ENCODE measurements at places on chromosomes 13 and 19.

DNA sequence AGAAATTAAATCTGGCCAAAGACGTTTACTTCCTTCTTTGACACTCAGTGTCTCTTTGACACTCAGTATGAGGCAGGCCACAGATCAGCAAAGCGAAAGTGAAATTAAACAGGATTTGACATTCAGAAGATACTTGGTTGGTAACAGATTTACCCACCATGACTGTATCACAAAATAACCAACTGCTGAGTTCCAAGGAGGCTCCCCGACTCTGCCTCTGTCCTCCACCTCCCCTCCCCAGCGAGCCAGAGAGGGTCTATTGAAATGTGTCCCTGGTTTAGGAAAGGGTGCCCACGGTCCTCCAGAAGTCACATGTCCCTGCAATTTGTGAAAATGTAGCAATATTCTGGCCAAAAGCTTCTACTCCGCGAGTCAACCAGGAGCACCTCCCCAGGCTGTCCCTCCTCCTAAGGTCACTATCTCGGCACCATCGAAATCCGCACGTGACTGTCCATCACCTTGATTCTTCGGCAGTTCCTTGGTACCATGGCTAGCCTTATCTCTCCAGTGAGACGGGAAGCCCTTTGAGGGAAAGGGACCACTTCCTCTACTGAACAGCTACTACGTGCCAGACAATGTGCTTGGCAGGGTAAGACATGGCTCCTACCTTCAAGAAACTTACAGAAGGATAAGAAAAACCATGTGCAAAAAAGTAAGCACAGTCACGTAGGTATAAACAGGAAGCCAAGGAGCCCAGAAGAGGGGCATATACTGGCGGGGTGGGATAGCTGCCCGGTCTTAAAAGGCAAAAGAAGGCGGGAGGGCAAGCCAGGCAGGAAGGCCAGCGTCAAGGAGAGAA is 1.5 kb downstream of the N4BP2L1 start:
- DNase-seq: no peak

DNA sequence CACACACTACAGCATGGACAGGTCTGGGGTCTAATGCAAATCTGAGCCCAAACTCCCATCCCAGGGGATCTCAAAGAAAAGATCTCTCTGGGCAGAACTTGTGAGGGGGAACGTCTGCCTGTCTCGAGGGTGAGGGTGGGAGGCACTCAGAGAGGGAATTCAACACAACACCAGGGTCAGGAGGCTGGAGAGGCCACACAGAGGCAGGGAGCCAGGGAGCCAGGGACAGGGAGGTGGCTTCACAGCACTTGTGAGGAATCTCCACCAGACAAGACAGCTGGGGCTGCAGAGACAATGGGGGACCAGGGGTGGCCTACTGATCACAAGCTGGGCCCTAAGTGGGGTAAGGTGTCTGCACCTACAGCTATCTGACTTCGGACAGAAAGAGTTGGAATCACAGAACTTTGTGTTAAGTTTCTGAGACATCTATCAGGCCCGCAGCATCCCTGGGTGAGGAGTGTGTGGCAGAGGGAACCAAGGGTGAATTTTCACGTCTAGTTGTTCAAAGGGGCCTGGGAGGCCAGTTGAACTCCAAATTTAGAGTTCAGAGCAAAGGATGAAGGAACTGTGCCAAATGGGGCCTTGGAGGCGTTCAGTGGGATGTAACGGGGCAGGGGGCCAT is 12.7 kb upstream of the AKAP8L start:
- no peak for DNase-seq

DNA sequence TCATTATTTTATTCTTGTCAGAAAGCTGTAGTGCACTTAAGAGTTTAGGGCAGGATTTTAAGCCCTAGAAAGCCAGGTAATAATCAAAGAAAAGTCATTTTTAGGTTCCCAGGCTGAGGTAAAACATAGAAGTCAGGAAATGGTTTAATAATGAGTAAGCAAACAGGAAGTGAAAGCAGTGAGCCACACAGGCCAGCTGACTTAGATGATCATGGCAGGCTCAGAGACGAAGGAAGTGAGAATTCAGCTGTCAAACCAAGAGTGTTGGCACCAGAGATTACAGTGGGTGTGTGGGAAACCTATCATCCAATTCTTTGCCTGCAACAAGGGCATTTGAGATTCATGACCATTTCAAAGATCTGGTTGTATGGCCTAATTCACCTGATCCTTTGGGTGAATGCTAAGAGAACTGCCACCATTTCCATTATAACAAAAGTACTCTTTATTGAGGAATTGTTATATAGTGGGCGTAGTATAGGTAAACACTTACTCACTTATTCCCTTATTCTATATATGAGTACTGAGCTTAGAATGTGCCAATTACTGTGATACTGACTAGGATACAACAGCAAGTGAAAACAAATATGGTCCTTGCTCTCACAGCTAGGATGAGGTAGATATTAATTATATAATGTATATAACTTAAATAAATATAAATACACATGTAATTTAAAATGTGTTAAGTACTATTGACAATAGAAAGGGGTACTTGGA is 103.7 kb upstream of the EDNRB start:
- no peak for DNase-seq

GRCh38 chr19:53909471-53910169 is 542 bp downstream of the CACNG7 start:
- no peak for DNase-seq

DNA sequence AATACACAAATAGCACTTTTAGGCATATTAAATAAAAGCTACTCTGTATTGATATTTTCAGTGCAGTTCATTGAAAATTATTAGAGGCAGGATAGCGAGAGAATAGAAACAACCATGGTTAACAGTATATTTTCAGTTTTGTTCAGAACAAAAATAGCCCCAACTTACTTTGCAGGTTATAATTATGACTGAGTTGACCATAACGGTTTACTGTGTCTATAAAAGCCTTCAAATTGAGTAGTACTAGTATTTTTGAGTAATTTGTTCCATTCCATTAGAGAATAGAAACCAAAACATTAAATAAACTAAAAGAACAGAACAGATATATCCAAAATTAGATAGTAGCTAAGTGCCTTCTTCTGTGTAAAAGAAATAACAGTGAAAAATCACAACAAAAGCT is 1108.4 kb upstream of the PCDH20 start:
- no peak for DNase-seq

- no peak for DNase-seq
These were observed 131.1 kb upstream of the HTR2A start for GRCh38 chr13:47027780-47028437.

- DNase-seq: no peak
These were observed 13.6 kb upstream of the HMGB1 start for GRCh38 chr13:30479154-30479882.

DNA sequence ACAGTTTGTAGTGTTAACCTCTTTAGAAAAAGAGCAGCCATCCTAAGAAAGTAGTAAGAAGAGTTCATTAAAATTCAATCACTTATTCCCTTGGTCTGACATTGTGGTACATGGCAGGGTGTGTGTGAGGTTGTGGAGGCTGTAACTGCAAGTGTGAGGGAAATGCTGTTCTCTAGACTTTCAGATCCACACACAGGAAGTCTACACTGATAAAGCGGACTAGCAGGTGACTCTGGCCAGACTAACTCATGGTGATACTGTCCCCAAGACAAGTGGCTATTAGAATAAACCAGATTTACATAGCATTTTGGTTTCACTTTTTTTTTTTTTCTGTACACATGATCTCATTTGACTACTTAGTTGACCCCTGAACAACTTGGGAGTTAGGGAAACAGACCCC is 10.0 kb downstream of the MTIF3 start:
- no peak for DNase-seq

- no peak for DNase-seq
These were observed 131.8 kb downstream of the STARD13 start for GRCh38 chr13:33153421-33154404.

DNA sequence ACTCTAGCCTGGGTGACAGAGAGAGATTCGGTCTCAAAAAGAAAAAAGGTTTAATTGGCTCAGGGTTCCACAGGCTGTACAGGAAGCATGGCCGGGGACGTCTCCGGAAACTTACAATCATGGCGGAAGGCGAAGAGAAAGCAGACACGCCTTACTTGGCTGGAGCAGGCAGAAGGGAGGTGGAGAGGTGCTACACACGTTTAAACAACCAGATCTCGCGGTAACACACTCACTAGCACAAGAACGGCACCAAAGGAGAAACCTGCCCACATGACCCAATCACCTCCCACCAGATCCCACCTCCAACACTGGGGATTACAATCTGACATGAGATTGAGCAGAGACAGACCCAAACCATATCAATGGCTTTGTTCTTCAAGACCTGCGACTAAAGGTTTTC is 12.8 kb downstream of the CASP14 start:
- no peak for DNase-seq

DNA sequence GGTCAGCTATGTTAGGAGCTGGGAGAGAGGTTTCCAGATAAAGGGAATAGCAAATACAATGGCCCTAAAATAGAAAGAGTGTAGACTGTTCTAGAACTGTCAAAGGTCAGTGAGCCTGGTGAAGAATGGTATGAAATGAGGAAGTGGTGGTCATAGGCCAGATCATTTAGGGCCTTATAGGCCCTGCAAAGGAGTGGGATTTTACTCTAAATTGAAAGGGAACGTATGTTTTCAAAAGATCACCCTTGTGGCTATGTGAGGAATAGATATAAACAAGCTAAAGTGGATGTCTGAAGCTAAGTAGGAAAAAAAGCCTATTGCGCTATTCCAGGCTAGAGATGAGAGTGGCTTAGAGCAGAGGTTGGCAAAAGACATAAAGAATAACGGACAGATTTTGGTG is 70.7 kb upstream of the TDRD3 start:
- DNase-seq: no peak

GRCh38 chr13:30312904-30313303 is 5.6 kb upstream of the KATNAL1 start:
- no peak for DNase-seq

- DNase-seq: no peak
These were observed 8.3 kb downstream of the COL4A1 start for GRCh38 chr13:110298505-110299282.

DNA sequence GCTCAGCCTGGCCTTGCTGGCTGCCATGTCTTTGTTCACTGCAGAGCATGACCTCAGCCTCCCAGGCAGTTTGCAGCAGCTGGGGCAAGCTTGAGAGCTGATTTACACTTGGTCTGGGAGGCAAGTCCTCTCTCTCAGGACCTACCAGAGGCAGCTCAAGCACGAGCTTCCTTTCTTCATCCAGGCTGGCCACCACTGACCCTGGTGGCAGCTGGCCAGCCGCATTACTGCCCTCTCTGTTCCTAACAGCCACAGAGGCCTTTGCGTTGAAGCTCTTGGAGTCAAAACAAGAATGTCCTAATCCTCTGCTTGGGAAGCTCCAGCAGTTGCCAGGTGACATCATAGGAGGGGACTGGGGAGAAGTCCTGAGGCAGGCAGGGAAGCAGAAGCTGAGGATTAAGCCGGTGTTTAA is 85.7 kb downstream of the NUFIP1 start:
- no peak for DNase-seq

GRCh38 chr19:10699650-10700335 is 1.4 kb upstream of the QTRT1 start:
- no peak for DNase-seq

GRCh38 chr19:41133260-41133659 is 19.0 kb downstream of the CYP2F1 start:
- no peak for DNase-seq

- no peak for DNase-seq
These were observed 8.3 kb downstream of the PODNL1 start for GRCh38 chr19:13929956-13930355.

GRCh38 chr13:87827479-87827878 is 156.3 kb downstream of the SLITRK5 start:
- DNase-seq: no peak

GRCh38 chr13:37486171-37486681 is 112.3 kb downstream of the POSTN start:
- no peak for DNase-seq

DNA sequence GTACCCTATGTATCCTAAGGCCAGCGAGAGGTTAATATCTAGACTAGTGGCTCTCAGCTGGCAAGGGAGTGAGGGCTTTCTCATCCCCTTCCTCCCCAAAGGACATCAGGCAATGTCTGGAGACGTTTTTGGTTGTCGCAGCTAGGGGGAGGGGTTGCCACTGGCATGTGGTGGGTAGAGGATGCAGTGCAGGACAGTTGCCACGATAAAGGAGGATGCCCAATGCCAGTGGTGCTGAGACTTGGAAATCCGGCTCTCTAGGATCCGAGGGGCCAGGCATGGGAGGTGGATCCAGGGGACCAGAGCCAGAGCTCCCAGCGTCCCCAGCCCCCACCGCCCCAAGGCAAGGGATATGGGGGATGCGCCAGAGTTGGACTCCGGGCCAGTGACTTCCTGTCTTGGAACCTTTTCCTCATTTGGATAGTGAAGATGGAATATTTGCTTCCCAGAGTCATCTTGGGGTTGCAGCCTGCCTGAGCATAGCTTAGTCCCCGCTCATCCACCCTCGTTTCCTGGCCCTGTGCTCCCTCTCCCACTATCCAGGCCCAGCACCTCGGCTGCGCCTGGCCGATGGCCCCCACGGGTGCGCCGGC is 4.9 kb downstream of the SSC5D start:
- no peak for DNase-seq

DNA sequence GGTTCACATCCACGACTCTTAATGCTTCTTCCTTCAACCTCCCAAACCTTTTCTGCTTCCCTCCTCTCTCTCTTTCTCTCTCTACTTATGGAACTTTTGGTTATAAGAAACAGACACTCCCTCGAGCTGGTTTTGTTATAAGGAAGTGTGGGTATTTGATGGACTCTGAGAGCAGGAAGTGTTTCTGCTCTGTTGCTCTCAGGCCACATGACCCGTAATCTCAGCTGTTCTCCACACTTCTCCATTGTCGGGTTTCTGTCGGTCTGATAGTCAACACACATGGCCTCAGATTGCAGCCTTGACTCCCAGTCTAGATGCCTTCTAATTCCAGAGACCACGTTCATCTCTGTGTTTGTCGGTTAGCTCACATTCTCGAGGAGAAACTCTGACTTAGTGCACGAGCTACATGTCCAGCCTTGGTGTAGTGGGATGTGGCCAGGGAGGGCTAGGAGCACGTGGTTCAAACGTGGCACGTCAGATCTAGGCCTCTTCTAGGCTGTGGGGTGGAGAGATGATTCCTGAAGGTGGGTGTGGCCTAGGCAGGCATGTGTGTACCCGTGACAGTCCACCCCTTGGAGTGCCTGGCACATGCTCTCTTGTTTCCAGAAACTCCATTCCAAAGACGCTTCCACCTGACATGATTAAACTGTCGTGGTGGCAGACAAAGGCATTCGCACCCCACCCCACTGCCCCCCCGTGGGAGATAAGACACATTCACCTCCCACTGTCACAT is 26.3 kb downstream of the CNFN start:
- no peak for DNase-seq

- DNase-seq: no peak
These were observed 754.8 kb upstream of the SLITRK6 start for GRCh38 chr13:86554066-86554465.

DNA sequence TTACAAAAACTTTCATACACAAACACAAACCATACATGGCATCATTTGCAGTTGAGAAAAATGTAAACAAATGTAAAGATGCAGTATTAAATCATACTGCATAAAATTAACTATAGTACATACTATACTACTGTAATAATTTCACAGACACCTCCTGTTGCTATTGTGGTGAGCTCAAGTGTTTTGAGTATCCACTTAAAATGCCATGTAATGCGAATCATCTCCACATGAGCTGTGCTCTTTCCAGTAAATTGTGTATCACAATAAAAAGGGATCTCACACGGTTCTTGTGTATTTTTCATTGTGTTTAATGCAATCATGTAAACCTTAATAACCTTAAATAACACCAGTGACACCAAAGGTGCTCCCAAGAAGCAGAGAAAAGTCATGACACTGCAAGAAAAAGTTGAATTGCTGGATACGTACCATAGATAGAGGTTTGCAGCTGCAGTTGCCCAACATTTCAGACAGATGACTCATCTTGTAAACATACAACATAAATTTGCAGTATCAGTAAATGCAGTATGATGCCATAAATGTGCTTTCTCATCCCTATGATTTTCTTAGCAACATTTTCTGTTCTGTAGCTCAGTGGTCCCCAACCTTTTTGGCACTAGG is 166.6 kb downstream of the RAP2A start:
- no peak for DNase-seq

Measured in breast epithelium (tissue), 4 donors.